Psoas muscle (tissue), 8 donors: ENCODE measurements at places on chromosomes 4 and X. TPM values are rescaled to one million over a fixed set of nuclear protein-coding genes. Genes with fewer than 3 reads are reported as not detected.

DNA sequence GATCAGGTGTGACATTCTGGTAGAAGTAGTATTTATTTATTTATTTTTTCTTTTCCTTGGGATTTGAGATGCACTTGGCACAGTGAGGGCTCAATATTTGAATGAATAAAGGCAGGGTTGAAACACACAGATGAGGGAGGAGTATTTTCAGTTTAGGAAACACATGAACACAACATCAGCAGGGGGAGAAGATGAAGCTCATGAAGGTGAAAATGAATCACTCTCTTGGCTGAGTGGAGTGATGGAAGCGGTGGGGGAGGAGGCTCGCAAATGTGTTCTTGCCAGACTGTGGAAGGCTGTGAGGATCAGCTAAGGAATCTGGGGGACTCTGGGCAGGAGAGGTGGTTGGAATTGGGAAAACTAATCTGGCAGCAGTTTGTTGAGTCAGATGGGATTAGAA, 55.3 kb downstream of the ARHGAP10 start:
- DNase-seq, result peak; percentile 52

GRCh38 chrX:20968996-20969395, 405.2 kb upstream of the CNKSR2 start:
- DNase-seq, result no peak

DNA sequence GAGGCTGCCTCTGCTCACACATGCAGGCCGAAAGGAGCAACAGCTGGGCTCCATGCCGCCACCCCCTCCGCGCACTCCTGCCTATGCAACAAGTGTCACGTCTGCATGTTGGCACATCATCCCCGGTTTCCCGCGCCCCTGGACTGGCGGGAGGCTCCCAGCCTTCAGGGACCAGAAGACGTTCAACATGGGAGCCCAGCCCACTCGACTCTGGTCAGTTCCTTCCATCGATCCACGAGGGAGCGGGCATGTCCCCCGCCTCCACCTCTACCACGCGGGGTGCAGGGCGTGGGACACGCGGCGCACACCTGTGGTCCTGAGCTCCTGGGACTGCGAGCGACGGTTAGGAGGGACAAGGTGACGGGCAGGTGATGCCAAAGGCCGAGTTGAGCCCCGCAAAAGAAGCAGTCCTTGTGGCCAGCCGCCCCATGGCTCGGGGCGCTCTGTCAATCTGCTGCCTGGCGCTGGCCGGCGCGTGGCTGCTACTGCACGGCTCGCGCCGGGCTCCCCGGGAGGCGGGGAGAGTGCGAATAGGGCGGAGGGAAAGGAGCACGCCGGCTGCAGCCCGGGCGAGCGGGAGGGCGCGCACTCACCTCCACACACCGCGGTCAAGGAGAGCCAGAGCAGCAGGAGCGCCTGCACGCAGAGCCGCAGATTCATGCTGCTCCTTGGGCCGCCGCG, 645 bp downstream of the APLN start:
- no peak for DNase-seq

DNA sequence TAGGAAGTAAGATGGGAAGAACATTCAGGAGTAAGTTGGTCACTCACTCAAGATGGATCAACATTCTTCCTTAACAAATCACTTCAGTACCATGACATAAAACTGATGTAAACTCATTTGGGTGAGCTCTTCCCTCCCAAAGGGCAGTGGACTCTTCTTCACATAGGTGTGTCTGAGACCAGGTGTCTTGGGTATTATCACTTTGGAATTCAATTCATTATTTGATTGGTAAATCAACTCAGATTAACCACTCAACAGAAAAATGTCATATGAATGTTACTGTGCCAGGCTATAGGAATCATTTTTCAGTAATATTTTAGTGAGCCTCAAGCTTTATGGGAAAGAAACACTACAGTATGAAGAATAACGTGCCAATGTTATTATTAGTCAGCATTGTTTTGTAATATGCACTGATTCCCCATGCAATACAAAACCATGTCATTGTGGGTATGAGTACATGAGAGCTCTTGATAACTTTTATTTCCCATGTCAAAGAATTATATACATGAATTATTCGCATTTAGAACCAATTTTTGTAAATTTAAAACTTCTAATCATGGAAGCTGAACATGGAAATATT, 58.6 kb upstream of the ETNPPL start:
- no peak for DNase-seq

GRCh38 chrX:71532078-71532752, 689 bp upstream of the OGT start:
- no peak for DNase-seq

GRCh38 chrX:134679644-134680043, 21.4 kb upstream of the PLAC1 start:
- DNase-seq, result no peak

- peak; percentile 93 for DNase-seq
Observed at GRCh38 chrX:107676559-107677378, 48.5 kb downstream of the PRPS1 start.

GRCh38 chrX:68640661-68641060, 6.8 kb upstream of the STARD8 start:
- DNase-seq, result no peak

GRCh38 chr4:88104902-88105610, 53.4 kb downstream of the ABCG2 start:
- no peak for DNase-seq

GRCh38 chrX:8297766-8298165, 126.7 kb upstream of the VCX2 start:
- DNase-seq, result no peak

DNA sequence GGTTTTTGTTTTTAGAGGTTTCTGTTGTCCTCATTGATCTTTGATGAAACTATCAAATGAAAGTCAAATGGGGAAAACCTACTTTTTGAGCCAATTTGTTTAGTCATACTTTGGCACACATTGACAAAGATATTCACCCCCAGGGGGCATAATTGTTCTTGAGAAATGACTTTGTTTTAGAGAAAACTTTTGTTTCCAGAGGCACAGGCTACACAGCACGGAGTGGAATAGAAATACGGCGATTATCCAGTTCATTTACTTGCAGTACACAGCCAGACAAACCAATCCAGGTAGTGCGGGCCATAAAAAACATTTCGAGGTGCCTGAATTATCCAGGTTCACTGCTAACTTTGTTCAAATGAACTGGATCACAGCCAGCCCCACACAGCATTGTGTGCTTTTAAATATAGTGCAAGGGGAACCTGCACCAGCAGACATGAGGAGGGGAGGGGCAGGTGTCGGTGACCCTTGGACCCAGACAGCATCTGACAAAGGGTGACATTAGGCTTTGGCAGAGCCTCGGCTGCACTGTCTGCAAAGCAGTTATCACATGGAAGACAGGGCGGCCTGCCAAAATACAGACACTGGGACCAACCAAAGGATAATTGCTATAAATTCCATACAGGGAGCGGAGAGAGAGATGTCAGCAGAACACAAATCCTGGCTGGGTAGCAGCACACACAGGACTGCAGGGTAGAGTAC, 179.6 kb upstream of the NOCT start:
- no peak for DNase-seq

- peak; percentile 38 for DNase-seq
Observed at GRCh38 chrX:2692221-2693112, 1.4 kb downstream of the CD99 start.

- DNase-seq, result no peak
Observed at GRCh38 chr4:150297861-150298474, 219.7 kb downstream of the DCLK2 start.

DNA sequence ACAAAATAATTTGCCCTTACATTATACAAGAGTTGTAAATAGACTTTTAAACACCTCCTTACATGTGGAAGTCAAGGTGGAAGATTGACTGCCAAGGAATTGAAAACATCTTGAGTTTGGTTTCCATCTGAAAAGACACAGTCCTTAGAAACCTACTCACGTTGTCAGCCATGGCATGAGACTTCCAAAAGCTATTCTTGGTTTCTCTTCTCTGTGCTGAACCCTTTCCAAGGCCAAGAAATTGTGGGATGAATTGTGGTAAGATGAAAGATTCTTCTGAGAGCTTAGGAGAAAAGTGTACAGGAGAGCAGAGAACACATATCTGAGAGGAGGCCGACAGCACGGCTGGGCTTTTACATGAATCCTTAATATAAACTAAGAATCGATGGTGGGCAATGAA, 370.0 kb downstream of the FBXW7 start:
- no peak for DNase-seq

- no peak for DNase-seq
Observed at GRCh38 chrX:21373001-21373400, 1.2 kb upstream of the CNKSR2 start.

DNA sequence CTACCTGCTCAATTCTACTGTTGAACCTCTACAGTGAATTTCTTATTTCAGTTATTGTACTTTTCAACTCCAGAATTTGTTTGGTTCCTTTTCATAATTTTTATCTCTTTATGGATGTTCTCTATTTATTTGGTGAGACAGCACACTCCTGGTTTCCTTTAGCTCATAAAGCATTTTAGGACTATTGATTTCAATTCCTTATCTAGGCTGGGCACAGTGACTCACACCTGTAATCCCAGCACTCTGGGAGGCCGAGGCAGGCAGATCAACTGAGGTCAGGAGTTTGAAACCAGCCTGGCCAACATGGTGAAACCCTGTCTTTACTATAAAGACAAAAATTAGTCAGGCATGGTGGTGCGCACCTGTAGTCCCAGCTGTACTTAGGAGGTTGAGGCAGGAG, 57.7 kb downstream of the THOC2 start:
- DNase-seq, result no peak

DNA sequence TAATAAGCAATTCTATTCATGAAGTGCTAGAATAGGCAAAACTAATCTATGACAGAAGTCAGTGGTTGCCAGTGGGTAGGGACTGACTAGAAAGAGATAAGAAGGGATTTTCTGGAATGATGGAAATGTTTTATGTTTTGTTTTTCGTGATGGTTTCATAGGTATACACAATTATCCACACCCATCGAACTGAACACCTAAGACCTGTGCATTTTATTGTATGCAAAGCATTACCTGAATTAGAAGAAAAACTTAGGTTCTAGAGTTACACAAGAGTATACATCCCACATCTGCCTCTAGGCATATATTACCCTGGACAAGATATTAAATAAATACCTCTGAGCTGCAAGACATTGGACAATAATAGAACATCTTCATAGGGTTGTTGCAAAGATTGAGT, 205.2 kb downstream of the SOWAHB start:
- DNase-seq, result no peak

TEX13C gene
- polyA plus RNA-seq, result not detected

BBS12 gene
- polyA plus RNA-seq, result 0.76 TPM

KIAA1210 gene
- not detected for polyA plus RNA-seq

PASD1 gene
- polyA plus RNA-seq, result not detected

HSFX4 gene
- not detected for polyA plus RNA-seq

PAGE2 gene
- not detected for polyA plus RNA-seq
